ENCODE measurements at places on chromosomes 6 and 20.

DNA sequence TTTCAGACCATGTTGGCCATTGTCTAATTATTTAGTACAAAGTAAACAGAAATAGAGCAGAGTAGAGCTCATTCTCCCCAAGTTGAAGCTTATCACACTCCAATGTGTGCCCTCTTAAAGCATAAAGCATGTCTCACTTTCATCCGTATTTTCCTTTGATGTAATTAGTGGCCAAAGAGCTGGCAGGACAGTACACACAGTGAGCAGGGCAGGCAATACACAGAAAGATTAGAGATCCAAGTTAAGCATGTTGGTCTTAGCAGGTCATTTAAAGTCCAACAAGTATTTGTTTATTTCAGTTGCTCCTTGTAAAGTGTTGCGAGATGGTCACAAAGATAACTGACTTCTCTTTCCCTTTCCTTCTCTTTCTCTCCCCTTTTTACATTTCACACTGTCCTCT lies 47.2 kb downstream of the RFX6 start:
- no peak for DNase-seq

- no peak for DNase-seq
Measured at GRCh38 chr6:114659513-114659912, 316.7 kb upstream of the HS3ST5 start.

GRCh38 chr6:36716476-36717093 lies 19.0 kb downstream of the RAB44 start:
- DNase-seq: no peak

DNA sequence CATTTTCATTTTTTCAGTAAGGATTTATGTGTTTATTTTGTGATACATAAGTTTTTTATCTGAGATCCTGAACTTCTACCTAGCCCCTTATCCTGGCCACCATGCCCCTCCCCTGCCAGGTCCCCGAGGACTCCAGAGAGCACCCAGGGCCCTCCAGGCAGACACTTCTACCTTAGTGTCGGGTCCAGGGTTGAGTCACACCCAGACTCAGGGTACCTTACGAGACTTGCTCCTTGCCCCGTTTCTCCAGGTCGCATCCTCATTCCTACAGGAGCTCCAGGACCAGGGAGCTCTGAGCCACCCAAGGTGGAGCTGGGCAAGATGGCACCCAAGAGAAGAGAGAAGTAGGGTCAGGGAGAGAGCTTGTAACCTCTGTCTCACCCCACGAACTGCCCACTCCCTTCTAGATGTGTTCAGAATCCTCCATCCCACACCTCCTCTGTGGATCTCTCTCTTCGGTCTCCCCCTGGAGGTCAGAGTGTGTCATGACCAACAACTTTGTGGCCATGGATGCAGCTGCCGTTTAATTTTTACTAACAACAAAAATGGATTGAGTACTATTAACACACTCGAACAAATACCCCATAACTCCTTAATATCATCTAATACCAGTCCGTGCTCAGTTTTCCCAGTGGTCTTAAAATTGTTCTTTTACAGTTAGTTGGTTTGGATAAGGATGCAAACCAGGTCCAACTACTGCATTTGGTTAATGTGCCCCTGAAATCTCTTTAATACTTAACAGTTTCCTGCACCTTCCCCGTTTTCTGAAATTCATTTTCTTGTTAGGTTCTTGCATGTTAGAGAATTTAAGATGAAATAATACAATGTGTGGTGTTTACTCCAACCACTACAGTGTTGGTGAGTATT lies 130.6 kb upstream of the INSM1 start:
- peak; percentile 66 for DNase-seq

GRCh38 chr20:42598581-42598980 lies 591.1 kb downstream of the PTPRT start:
- no peak for DNase-seq

- no peak for DNase-seq
Measured at GRCh38 chr6:163285691-163286090, 128.8 kb upstream of the QKI start.

GRCh38 chr20:33837096-33837830 lies 26.1 kb downstream of the CHMP4B start:
- DNase-seq: no peak

GRCh38 chr6:13303668-13304017 lies 24.7 kb downstream of the TBC1D7 start:
- DNase-seq: peak; percentile 89

DNA sequence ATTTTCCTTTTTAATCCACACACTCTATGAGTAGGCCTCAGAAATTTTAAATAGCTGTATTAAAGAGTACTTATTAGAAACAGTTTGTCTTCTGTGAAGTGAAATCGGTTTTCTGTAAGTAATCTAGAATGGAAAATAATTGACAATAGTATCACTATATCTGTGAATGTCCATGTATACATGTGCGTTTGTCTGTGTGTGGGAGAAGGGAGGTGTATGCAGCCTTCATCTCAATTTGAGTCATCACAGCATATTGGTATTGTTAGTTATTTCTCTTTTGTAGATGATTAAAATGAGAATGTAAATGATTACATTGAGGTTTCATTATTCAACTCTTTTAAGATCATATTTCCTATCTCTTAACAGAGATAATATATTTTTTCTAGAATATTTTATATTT lies 206.0 kb downstream of the EYS start:
- DNase-seq: no peak

GRCh38 chr20:35305682-35306556 lies 13.7 kb upstream of the FAM83C start:
- DNase-seq: peak; percentile 84

DNA sequence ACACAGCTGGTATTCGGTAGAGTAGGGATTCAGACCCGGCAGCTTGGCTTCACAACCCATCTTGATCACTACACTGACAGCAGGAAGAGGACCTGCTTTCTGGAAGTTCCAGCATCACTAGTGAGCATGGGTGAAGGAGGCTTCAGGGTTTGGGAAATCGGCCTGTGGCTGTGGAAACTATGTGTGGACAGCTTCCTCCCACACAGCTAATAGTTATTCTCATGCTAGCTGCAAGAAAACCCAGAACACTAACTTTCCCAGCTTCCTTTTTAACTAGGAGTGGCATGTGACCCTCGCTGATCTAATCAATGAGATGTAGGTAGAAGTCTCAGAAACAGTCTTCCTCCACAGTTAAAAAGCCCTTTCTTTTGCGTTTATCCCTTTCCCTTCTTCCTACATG lies 36.3 kb upstream of the SIRPA start:
- no peak for DNase-seq

DNA sequence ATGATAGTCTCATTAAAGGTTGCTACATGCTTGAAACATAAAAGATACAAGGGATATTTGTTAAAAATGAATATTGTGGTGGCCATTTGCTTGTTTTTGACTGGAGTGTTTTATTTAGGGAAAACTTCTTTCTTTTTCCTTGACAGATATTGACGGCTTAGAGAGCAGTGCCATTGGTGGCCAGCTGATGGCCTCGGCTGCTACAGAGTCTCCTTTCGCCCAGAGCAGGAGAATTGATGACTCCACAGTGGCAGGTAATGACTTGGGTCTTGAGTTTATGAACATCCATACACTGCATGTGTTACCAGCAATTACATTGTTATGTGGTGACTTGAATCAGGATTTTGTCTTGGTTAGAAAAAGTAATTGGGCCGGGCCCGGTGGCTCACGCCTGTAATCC lies 67.5 kb upstream of the PBOV1 start:
- no peak for DNase-seq

- no peak for DNase-seq
Measured at GRCh38 chr6:157898169-157898568, 75.1 kb downstream of the SNX9 start.

- DNase-seq: no peak
Measured at GRCh38 chr20:50126662-50127061, 13.7 kb upstream of the UBE2V1 start.

GRCh38 chr6:36793296-36793912 lies 45.8 kb downstream of the CPNE5 start:
- DNase-seq: no peak

GRCh38 chr6:70280400-70280853 lies 22.5 kb downstream of the COL9A1 start:
- no peak for DNase-seq

GRCh38 chr6:35804996-35805736 lies at the start of gene LHFPL5:
Gene LHFPL5, plus strand, starts transcription at chr6:35805352. Its CDS starts 319 bp downstream, at chr6:35805671.
- no peak for DNase-seq

DNA sequence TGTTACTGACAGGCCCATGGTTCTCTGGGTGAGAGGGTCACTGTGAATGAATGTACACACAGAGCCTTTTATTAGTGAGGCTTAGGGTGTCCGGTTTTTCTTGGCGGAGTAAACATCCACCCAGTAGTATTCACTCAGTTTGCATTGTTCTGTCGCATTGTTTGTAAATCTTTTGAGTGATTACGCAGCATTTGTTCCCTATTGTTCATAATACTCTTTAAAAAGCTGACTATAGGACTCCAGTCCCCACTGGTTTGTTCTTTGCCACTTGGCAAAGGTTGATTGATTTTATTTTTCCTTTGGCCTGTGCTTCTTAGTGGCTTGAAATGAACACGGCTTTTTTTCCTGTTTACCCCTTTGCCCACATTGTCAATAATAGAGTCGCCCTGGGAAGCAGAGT lies 130.1 kb upstream of the ESR1 start:
- no peak for DNase-seq

DNA sequence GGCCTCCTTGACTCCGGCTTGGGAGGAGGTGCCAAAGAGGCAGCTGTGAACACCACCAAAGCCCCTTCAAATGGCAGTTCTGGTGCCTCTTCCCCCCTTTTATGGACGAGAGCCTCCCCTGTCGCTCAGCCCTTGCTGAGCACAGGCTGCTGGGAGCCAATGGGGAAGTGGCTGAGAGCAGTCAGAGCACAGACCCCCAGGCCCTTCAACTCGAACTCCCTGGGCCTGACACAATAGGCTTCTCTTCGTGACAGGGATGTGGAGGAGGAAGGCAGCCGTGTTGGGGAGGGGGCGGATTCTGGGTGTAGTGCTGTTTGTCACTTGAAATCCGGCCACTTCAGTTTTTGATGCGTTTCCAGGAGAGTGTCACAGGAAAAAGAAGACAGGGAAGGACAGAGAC lies at the start of gene PDYN:
TSS of gene PDYN (minus strand) at position 73 of the 400 bp plus-strand sequence. CDS start 10,974 bp downstream, outside the sequence.
- DNase-seq: no peak
